ENCODE measurements at places on chromosomes 13 and 19.

- no peak for DNase-seq
Measured at GRCh38 chr13:109436055-109436622, 350.2 kb downstream of the IRS2 start.

DNA sequence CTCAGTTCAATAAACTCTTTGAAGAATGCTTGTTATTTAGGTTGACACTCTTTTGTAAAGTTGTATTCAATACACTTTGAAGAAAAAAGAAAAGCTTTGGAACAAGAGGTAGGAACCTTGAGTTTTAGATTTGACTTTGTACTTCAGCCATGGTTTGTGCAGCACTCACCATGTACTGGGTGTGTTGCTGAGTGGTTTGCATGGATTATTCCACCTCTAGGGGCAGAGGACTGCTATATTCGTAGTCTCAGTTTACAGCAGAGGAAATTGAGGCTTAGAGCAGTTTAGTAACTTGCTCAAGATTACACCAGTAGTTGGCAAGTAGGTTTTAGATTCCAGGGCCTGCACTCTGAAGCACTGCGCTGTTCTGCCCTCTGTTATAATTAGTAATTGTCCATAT is 68.8 kb downstream of the DNAJC3 start:
- no peak for DNase-seq

DNA sequence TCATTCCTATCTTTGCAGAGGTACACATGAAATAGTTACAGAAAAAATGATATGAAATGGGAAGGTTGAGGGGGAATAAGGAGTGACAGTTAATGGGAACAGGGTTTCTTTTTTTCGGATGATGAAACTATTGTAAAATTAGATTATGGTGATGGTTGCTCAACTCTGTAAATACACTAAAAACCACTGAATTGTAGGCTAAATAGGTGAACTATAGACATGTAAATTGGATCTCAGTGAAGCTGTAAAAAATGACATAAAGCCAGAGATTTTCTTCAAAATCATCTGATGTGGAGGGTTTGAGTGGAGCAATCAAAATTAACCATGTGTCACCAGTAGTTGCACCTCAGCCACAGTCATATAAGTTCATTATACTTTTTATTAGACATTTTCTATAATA is 6.6 kb upstream of the FLT3 start:
- DNase-seq: no peak

DNA sequence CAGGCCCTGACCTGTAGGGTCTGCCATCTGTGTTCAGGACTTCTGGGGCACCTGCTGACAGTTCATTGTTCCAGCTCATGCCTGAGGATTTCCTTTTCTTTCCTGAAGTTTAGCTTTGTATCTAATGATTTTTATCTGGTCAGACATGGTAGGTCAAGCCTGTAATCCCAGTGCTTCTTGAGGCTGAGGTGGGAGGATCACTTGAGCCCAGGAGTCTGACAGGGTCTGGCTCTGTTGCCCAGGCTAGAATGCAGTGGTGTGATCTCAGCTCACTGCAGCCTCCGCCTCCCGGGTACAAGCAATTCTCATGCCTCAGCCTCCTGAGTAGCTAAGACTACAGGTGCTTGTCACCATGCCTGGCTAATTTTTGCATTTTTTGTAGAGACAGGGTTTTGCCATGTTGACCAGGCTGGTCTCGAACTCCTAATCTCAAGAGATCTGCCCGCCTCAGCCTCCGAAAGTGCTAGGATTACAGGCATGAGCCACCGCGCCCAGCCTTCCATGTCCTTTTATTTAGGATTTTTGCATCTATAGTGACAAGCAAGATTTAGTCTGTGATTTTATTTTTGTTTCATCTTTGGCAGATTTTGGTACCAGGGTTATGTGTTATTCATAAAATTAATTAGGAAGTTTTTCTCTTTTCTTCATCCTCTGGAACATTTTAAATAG is 33.2 kb downstream of the CHST8 start:
- DNase-seq: no peak

DNA sequence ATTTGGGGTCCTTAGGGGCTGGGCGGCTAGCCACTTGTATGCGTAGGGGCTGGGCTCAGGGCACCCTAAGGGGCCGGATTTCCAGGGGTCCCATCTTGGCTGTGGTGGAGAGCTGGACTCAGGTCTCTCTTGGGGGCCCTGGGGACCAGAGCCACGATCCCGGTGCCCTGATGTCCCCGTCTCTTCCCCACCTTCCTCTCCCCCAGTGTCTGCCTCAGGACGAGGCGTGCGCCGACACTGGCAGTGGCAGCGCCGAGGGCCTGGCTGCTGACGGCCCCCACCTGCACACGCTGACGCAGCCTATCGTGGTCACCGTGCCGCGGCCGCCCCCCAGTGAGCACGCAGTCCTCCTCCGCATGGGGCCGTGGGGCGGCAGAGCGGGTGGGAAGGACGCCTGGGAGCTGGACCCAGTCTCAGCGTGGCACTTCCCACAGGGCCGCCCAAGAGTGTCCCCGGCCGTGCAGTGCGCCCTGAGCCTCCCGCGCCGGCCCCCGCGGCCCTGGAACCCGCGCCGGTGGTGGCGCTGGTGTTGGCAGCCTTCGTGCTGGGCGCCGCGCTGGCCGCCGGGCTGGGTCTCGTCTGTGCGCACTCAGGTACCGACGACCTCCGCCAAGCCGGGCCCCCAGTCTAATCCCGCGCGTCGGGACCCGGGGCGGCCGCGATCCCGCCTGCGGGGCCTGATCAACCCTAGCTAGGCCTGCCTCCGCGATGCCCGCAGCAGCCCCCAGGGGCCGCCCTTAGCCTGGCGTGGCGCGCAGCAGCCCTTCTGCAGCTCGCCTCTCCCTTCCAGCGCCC is 2.7 kb upstream of the SNAPC2 start:
- DNase-seq: peak; percentile 39

DNA sequence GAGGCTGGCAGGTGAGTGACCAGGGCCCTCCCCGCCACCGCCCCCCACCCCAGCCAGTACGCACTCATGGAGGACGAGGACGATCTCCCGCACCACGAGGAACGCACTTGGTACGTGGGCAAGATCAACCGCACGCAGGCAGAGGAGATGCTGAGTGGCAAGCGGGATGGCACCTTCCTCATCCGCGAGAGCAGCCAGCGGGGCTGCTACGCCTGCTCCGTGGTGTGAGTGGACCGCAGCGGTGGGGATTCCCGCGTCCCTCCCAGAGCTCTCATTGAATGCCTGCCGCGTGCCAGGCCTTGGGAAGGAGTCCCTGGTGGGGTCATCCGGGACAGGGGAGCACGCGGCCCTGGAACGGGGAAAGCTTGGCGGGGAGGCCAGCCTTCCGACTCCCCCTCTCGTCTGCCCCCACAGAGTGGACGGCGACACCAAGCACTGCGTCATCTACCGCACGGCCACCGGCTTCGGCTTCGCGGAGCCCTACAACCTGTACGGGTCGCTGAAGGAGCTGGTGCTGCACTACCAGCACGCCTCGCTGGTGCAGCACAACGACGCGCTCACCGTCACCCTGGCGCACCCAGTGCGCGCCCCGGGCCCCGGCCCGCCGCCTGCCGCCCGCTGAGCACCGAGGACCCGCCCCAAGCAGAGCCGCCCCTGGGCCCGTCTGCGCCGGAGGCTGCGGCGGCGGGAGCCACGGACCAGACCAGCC is 4.8 kb upstream of the IFI30 start:
- no peak for DNase-seq

- no peak for DNase-seq
Measured at GRCh38 chr19:49861107-49861506, 6.3 kb downstream of the PNKP start.

GRCh38 chr19:7159105-7159933 is 89.8 kb downstream of the ZNF557 start:
- no peak for DNase-seq

DNA sequence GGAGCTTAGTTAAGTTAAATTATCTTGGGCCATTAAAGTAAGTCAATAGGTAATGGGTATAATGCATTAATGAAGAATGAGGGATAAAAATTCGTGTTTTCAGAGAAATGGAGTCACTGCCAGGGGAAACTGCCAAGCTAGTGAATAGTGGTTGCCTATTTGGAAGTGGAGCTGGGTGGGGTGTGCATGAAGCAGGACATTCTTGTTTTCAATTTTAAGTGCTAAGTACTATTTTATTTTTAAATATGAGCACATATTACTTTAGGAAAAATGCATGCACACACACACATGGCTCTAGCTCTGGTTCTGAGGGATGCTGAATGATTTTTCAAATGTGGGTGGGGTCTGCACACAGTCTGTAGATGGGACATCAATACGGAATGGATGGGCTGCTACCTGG is 717.7 kb upstream of the SGCG start:
- DNase-seq: no peak

DNA sequence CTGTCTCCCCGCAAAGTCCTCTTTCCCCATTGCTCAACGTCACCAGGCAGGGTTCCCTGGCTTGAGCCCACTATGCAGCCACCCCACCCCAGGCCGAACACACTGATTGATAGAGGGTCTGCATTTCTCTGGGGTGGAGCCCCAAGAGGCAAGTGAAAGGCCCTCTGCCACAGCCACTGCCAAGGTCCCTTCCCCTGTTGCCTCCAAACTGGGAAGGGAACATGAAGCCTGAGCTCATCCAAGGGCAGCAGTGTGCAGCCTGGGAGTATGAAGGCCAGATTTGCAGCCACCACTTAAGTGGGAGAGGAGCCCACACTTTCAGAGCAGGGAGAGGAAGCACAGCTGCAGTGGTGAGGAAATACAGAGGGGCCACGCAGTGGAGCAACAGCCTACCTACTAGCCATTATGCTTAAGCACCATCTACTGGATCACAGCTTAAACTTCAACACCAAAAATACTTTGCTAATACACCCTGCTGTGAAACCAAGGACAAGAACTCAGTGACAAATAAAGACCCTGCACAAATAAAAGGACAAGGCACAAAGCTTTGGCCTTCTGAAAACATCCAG is 48.6 kb downstream of the UBL3 start:
- DNase-seq: no peak

Data from T follicular helper cell (primary cell).